ENCODE measurements at places on chromosomes 13 and 19.

GRCh38 chr13:29129616-29130015 is 309.5 kb downstream of the MTUS2 start:
- no peak for DNase-seq

- no peak for DNase-seq
These were observed 136.7 kb upstream of the SLITRK6 start for GRCh38 chr13:85935868-85936467.

DNA sequence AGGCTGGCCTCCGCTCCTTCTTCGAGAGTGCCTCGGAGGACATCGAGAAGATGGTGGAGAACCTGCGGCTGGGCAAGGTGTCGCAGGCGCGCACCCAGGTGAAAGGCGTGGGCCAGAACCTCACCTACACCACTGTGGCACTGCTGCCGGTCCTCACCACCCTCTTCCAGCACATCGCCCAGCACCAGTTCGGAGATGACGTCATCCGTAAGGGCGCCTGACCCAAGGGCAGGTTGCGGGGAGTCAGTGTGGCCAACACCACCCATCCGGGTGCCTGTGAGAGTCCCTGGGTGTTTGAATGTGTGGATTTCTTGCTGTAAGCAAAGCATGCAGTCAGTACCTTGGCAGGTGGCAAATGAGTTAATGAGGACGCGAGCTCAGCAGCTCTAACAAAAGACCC is 78.8 kb downstream of the RYR1 start:
- no peak for DNase-seq

GRCh38 chr13:33489563-33489962 is 204.0 kb upstream of the STARD13 start:
- no peak for DNase-seq

DNA sequence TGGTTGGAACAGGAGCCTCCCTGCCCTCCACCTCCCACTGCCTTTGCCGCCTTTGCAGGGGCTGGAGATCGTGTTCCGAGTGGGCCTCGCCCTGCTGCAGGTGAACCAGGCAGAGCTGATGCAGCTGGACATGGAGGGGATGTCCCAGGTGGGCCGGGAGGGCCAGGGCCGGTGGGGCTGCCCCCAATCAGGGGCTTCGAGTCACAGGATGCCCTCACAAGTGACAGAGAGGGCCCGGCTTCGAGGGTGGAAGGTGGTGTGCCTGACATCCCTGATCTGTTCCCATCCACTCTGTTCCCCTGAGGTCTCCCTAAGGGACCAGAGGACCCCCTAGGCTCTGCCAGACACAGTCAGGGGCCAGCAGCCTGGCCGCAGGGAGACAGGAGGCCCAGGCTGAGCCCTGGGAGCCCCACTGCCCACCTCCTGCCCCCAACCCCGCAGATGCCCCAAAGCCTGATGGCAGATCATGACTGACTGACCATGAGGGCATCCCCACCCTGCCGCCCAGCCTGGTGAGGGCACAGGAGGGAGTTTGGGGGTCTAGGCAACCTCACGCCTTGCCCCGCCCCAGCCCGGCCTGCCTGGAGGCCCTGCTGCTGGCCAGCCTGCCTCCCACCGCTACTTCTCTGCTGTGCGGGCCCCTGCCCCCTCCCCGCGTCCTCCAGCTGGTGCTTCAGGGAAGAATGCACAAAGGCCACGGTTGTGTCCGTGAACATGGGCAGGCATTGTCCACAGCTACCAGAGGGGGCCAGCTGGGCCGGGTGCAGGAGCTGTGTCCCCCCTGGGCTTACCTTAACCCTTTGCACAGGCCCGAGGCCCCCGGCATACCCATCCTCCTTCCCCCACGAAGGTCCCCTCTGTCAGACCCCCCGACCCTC is 21.8 kb downstream of the EVI5L start:
- no peak for DNase-seq

- no peak for DNase-seq
These were observed 2.9 kb upstream of the ZNF304 start for GRCh38 chr19:57348136-57348535.

- DNase-seq: no peak
These were observed 367.6 kb upstream of the PRR20A start for GRCh38 chr13:56773148-56773547.

GRCh38 chr13:92390217-92390616 is 836.4 kb upstream of the GPC6 start:
- DNase-seq: no peak

DNA sequence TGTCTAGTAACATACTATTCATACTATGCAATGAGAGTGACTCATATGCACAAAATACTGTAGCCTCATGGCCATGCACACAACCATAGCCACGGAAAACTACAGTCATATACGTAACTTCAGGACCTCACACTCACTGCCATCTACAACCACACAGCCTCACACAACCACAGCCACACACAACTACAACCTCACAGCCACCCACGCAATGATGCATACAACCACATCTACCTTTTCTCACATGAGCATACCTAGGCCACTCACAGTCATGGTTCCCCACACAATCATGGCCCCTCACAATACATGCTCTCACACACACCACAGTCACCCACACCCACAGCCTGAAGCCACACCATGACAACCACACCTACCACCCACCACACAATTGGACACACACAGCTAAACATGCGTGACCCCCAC is 8.7 kb upstream of the TNFSF14 start:
- DNase-seq: no peak

DNA sequence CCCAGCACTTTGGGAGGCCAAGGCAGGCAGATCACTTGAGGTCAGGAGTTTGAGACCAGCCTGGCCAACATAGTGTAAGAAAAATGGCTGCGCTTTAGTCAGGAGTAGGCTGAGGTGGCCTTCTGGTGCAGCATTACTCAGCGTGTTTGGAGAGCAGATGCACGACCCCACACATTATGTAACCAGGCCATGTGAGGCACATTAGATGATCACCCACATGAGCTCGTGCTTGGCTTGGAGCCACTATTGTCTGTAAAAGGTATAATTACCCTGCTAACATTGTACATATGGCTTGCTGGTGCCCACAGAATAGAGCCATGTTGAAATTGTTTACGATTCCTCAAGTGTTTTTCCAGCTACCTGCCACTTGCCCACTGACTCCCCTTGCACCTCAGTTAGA is 24.0 kb upstream of the SCEL start:
- no peak for DNase-seq

GRCh38 chr19:6056282-6056741 is 54.0 kb downstream of the RFX2 start:
- no peak for DNase-seq

- no peak for DNase-seq
These were observed 328.7 kb downstream of the SPRY2 start for GRCh38 chr13:80012251-80012650.

- no peak for DNase-seq
These were observed 453.3 kb downstream of the TSHZ3 start for GRCh38 chr19:30895946-30896345.

GRCh38 chr13:61664801-61665705 is 249.4 kb upstream of the PCDH20 start:
- DNase-seq: no peak

GRCh38 chr13:30835442-30835841 is 70.6 kb upstream of the MEDAG start:
- DNase-seq: no peak

- no peak for DNase-seq
These were observed 20.5 kb downstream of the RAB20 start for GRCh38 chr13:110540871-110541525.

DNA sequence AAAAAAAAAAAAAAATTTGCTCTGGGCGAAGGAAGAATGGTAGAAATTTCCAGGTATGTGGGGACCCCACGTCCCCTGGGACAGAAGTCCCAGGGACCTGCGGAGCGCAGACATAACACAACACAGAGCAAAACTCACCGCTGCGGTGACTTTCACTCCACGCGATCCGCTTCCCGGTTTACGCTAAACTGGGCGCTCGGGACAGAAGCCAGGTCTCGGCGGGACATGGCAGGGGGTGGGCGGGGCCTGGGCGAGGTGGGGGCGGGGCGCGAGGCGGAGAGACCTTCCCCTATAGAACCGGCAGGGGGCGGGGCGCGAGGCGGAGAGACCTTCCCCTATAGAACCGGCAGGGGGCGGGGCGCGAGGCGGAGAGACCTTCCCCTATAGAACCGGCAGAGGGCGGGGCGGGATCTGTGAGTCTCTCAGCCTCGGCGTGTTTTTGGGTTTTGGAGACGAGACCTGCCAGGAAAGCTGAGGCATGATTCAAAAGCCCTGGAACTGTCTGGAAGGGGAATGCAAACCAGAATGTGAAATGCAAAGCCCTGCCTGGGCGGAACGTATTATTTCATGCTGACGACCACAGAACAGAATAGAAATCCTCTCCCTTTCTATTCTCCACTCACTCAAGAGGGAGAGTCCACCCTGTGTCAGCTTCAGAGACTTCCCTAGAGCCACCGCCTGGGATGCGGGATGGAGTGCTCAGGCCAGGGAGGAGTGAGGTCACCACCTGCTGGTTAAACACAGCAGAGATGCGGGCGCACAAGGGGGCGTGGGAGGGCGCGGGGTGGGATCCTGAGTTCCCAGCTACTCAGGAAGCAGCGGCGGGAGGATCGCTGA is 20.2 kb upstream of the ERVV-1 start:
- peak; percentile 49 for DNase-seq

DNA sequence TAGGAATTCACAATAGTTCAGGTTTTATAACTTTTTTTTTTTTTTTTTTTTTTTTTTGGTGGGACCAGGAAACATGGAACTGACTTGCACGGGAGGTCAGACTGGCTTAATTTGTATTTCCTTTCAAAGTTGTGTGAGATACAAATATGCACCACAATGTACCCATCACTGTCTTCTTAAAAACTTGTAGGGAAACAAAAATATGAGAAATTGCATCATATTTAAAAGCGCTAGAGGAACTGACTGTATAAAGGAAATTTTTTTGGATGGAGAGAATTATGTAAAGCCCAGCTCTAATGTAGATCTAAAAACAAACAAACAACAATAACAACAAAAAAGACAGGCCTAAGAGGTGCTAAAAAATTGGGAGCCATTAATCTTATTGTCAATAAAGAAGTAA is 246.5 kb downstream of the DCT start:
- no peak for DNase-seq

DNA sequence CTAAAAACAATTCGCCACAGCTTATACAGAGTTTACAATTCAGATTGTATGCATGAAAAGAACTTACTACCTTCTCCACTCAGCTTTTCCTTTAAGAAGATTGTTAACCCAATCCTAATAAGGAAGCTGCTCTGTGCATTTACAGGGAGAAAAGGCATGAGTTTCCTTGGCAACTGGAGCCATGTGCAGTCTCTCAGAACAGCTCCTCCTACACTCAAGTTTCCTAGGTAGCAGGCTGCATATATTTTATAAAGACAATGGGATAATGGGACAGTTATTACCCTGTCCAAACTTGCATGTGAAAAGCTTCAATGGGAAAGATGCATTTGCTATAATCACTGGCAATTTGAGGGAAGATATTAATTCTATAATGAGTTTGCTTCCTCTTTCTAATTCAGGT is 125.5 kb upstream of the TRPC4 start:
- DNase-seq: no peak

- no peak for DNase-seq
These were observed 101.9 kb downstream of the KLF12 start for GRCh38 chr13:74032325-74032724.

GRCh38 chr13:42334329-42334706 is 62.4 kb downstream of the AKAP11 start:
- no peak for DNase-seq

All from GF-D8 (cell line).